ENCODE measurements at places on chromosomes 4 and X. TPM values are rescaled to one million over a fixed set of nuclear protein-coding genes. Genes with fewer than 3 reads are reported as not detected.

- H3K4me3 ChIP-seq = no peak overlapping the region
- H3K4me1 ChIP-seq = no peaks in the 10 kb centered on the region
- no peaks in the 10 kb centered on the region for H3K27me3 ChIP-seq
- no peak overlapping the region for H3K27ac ChIP-seq
- DNase-seq = no peak
Measured at GRCh38 chr4:36214735-36215485, 29.4 kb downstream of the ARAP2 start.

DNA sequence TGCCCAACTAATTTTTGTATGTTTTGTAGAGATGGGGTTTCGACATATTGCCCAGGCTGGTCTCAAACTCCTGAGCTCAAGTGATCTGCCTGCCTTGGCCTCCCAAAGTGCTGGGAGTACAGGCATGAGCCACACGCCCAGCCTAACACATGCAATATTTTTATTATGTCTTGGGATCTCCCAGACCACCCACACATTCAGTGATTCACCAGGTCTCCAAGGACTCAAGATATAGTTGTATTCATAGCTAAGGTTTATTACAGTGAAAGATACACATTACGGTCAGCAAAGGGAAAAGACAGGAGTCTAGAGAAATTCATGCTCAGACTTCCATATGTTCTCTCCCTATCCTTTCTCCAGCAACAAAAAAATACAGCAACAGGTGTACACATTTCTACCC is 25.5 kb upstream of the FAM120C start:
- no peak overlapping the region for H3K4me3 ChIP-seq
- H3K27ac ChIP-seq = no peak overlapping the region
- no peaks in the 10 kb centered on the region for H3K36me3 ChIP-seq
- DNase-seq = no peak
- peaks cover 3% of the 10 kb centered on the region for H3K27me3 ChIP-seq

DNA sequence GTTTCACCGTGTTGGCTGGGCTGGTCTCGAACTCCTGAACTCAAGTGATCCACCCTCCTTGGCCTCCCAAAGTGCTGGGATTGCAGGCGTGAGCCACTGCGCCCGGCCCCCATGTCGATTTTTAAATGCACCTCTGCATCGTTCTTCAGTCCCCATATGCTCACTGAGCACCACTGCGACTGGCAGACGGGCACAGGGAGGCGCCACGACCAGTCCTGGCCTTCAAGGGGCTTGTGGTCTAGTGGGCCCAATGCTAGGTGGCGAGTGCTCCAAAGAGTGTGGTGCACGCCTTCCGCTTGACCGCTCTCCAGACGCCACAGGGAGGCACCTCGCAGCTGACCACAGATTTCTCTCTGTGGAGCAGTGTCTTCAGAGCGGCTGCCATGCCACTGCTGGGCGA is 11.7 kb upstream of the MSANTD1 start:
- no peak for DNase-seq
- H3K27me3 ChIP-seq = peaks cover 1% of the 10 kb centered on the region
- H3K4me1 ChIP-seq = peaks cover 16% of the 10 kb centered on the region
- no peak overlapping the region for H3K27ac ChIP-seq

DNA sequence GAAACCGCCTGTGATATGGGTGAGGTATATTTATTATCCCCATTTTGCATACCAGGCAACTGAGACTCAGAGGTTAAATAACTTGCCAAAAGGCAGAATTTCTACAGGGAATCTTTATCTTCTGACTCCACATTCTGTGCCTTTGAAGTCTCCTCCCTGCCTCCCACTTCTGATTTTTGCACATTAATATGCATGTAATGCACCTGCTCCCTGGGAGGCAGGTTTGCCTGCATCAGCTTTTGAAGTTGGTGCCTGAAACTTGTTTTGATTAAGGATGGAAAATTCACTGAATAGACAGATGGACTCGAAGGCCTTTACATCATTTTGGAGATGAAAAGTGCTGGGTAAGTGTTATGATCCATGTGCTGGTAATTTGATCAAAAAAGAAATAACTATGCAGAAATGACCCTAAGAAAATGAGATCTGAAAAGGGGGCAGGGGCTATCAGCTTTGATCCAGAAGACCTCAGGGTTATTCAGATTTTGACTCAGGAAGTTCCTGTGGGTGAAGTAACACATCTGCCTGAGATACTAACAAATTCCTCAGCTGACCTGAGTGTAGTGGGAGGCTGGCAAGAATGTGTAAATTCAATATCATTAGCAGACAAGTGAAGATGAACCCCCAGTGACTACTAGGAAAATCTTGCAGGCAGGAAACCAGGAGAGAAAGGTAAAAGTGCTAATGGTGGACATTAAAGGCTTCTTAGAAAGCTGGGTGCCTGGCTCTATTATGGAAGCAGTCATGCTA is 167.5 kb upstream of the BOD1L1 start:
- H3K4me1 ChIP-seq = no peaks in the 10 kb centered on the region
- H3K27me3 ChIP-seq = peaks cover 8% of the 10 kb centered on the region
- no peak overlapping the region for H3K4me3 ChIP-seq
- no peaks in the 10 kb centered on the region for H3K36me3 ChIP-seq
- H3K27ac ChIP-seq = no peak overlapping the region
- DNase-seq = no peak

DNA sequence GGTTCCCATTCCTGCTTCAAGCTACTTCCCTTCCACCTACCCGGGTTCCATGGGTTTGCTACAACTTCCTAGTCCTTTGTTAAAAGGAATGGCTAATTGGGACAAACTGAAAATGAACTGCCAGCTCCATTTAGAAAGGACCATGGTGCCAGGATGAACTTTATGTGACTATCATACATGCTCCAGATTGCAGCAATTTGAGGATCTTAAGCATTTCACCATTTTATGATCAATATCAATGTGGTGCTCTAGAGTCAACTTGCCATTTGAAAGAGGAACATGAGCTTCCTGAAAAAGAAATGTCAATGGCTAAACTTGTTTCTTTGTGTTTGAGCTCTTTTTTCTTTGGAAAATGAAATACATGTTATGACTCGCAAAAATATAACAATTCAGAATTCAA is 92.7 kb upstream of the IL15 start:
- H3K27ac ChIP-seq = no peak overlapping the region
- H3K4me3 ChIP-seq = no peak overlapping the region

FATE1 gene
- not detected for total RNA-seq

DNA sequence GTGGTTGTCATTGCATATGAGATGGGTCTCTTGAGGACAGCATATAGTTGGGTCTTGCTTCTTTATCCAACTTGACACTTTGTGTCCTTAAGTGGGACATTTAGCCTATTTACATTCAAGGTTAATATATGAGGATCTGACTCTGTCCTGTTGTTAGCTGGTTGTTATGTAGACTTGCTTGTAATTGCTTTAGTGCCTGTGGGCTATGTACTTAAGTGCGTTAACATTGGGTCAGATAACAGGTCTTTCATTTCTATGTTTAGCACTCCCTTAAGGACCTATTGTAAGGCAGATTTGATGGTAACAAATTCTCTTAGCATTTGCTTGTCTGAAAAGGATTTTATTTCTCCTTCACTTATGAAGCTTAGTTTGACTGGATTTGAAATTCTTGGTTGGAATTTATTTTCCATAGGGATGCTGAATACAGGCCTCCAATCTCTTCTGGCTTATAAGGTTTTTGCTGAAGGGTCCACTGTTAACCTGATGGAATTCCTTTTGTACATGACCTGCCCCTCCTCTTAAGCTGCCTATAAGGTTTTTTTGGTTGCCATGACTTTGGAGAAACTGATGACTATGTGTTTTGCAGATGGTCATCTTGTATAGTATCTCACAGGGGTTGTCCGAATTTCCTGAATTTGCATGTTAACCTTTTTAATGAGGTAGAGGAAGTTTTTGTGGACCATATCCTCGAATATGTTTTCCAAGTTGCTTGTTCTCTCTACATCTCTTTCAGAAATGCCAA is 162.0 kb downstream of the NKX6-1 start:
- H3K27ac ChIP-seq = no peak overlapping the region
- no peaks in the 10 kb centered on the region for H3K27me3 ChIP-seq
- no peaks in the 10 kb centered on the region for H3K36me3 ChIP-seq
- no peak for DNase-seq
- no peak overlapping the region for H3K4me3 ChIP-seq

DNA sequence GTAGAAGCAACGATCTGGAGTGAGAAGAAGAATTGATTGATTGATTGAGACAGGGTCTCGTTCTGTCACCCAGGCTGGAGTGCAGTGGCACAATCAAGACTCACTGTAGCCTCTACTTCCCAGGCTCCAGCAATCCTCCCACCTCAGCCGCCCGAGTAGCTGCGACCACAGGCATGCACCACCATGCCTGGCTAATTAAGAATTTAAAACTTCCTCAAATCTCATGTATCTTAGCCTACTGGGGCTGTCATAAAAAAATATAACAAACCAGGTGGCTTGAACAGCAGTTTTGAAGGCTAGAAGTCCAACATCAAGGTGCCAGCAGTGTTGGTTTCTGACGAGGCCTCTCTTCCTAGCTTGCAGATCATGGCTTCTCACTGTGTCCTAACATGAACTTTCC is 18.3 kb upstream of the TBC1D9 start:
- H3K27me3 ChIP-seq = peaks cover 2% of the 10 kb centered on the region
- H3K4me3 ChIP-seq = no peak overlapping the region

ZNF81 gene
- 6.1 TPM for total RNA-seq

PGAM4 gene
- total RNA-seq = not detected

EDNRA gene
- total RNA-seq = 0.83 TPM

RHOH gene
- total RNA-seq = not detected

FGF16 gene
- not detected for total RNA-seq

TLL1 gene
- total RNA-seq = 0.79 TPM

- no peak overlapping the region for H3K4me3 ChIP-seq
- no peak overlapping the region for H3K27ac ChIP-seq
- peaks cover 7% of the 10 kb centered on the region for H3K27me3 ChIP-seq
- DNase-seq = no peak
- H3K4me1 ChIP-seq = peaks cover 16% of the 10 kb centered on the region
- H3K36me3 ChIP-seq = no peaks in the 10 kb centered on the region
Measured at GRCh38 chr4:48266781-48267180, 2.9 kb downstream of the TEC start.

- no peak overlapping the region for H3K27ac ChIP-seq
- H3K4me3 ChIP-seq = no peak overlapping the region
- no peaks in the 10 kb centered on the region for H3K36me3 ChIP-seq
- H3K27me3 ChIP-seq = no peaks in the 10 kb centered on the region
- no peak for DNase-seq
Measured at GRCh38 chrX:14228611-14229010, 198.9 kb upstream of the GEMIN8 start.

DNA sequence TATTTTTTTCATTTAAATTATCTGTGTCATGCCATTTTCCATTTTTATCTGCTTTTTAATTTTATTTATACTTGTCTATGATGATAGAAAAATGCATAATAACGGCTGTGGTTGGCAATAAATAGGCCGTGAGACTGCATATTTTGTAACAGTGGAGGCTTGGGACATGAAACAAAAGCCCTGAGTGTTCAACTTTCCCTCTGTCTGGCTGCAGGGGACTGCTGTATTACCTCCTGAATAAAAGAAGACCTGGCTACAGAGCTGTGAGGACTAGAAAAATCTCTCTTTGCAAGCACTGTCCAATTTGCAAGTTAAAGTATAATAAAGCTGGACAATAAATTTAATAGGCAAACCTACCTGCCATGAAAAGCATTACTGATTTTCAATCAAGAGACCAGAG is 82.1 kb downstream of the MAGEB10 start:
- H3K4me1 ChIP-seq = peaks cover 17% of the 10 kb centered on the region
- peak overlapping the region; percentile 70 for H3K4me3 ChIP-seq
- no peak for DNase-seq
- H3K36me3 ChIP-seq = no peaks in the 10 kb centered on the region

DNA sequence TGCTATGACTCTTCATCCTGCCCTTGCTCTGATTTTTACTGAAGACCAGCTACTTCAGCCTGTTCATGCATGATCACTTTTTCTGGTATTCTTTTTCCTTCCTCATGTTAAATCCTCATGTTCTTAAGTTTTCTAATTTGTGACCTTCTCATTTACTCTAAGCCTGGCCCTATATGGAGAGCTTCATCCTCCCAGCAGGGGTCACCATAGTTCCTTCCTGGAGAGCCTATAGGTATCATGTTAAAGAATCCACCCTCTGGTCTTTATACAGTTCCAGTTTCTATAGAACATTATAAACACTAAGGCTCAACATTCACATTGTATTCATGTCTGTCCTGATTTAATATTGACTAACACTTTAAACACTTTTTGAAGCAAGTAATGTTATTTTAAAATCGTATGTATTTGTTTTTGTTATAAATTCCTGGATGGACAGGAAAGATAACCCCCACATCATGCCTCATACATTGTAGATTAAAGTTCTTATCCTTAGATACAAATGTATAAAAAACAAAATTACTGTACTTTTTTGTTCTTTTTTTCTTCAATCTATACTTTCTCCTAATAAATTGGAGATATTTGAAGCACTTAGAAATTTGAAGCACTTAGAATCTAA is 53.8 kb upstream of the OTUD4 start:
- H3K36me3 ChIP-seq = no peaks in the 10 kb centered on the region
- H3K4me1 ChIP-seq = peaks cover 15% of the 10 kb centered on the region
- no peak overlapping the region for H3K27ac ChIP-seq
- peak; percentile 47 for DNase-seq

DNA sequence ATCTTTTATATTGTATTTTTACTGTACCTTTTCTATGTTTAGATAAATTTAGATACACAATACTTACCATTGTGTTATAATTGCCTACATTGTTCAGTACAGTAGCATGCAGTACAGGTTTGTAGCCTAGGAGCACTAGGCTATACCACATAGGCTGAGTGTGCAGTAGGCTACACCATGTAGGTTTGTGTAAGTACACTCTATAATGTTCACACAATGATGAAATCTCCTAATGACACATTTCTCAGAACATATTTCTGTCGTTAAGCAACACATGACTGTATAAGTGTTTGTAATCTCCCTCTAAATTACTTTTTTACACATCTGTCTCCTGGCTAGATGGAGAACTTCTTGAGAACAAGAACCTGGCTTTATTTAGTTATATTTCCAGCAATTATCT is 40.3 kb downstream of the UCHL1 start:
- H3K4me1 ChIP-seq = peaks cover 23% of the 10 kb centered on the region
- DNase-seq = no peak
- H3K27me3 ChIP-seq = peaks cover 9% of the 10 kb centered on the region
- H3K27ac ChIP-seq = no peak overlapping the region

USP26 gene
- not detected for total RNA-seq

DMD gene
- 6.2 TPM for total RNA-seq

DNA sequence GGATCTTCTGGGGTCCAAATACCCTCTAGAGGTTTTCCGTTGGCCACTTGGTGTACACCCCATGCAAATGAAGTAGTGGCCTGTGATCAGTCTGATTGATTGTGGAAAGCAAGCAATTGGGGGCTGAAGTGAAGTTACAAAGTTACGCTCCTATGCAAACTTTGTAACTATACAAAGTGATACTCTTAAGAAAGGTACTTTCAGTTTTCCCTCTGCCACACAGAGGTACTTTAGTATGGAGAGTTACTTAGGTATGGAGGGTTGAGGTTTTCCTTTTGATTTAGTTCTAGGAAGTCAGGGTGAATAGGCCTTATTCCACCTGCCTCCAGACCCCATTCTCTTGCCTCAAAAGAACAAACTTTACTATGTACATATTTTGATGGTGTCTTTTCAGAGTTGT is 28.7 kb downstream of the STAG2 start:
- no peak overlapping the region for H3K27ac ChIP-seq
- peaks cover 5% of the 10 kb centered on the region for H3K36me3 ChIP-seq
- no peak for DNase-seq
- peaks cover under 1% of the 10 kb centered on the region for H3K27me3 ChIP-seq
- H3K4me1 ChIP-seq = peaks cover 39% of the 10 kb centered on the region

- no peaks in the 10 kb centered on the region for H3K4me1 ChIP-seq
- no peak for DNase-seq
- H3K27ac ChIP-seq = no peak overlapping the region
- H3K27me3 ChIP-seq = no peaks in the 10 kb centered on the region
- H3K4me3 ChIP-seq = no peak overlapping the region
Measured at GRCh38 chr4:152633118-152633517, 46.7 kb downstream of the TMEM154 start.
